ENCODE measurements at places on chromosomes 3 and 15.

DNA sequence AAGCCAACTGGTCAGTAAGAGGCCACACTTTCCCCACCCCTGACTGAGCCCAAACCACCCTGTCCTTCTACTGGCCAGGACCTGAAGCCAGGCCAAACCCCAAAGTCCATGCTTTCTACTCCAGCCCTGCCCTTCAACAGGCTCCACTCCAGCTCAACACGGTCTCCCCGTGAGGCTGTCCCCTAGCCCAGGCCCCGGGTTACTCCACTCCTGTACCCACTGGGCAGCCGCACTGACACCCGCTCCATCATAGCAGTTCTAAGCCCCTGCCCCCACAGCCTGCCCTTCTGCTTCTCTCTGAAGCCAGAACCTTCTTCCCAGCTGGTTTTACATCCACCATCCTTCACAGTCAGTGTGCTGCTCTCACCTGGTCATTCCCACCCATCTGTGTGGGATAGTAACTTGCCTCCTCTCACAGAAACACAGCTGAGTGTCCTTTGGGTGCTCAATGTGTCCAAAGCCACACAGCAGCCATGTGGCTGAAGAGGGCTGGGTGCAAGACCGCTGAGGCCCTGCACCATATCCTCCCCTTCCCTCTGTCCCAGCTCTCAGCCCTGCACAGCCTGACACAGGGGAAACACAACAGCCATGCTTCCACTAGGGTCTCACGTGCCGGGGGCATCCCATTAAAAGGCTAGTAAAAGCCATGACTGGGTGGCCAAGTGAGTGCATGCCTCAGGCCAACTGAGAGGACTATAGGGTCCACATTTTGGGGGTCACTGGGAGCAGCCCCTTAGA lies 38.1 kb downstream of the TLE3 start:
- no peak for DNase-seq

DNA sequence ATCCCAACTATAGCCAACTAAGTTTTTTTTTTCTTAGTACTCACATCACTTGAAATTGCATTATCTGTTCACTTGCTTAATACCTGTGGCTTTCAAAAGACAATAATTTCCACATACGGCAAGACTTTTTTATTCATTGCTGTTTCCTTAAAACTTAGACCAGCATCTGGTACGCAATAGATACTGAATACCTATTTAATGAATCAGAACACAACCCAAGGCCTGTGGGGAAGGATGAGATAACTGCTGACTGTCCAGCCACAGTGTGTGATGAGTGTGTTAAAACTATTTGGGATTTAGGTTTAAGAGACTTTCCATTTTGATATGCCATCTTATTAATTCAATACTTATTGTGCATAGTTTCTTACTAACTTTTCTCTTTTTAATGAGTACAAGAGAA lies 988.7 kb downstream of the NTRK3 start:
- DNase-seq, result no peak

DNA sequence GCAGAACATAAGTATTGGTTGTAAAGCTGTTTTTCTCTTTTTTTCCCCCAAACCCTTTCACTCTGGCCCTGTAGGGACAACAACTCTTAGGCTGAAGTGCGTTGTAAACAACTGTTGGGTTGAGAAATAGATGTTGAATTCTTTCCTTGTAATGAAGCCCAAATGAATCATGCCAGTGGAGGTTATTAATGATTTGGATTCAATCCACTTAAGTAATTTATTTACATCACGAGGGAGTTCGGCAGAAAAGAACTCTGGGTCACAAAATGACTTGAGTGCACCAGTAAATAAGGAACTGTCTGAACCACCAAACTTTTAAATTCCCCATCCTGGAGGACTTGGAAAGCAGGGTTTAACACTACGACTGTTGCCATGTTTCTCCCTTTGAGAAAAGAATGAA lies 218.9 kb downstream of the PDZRN3 start:
- DNase-seq, result no peak

DNA sequence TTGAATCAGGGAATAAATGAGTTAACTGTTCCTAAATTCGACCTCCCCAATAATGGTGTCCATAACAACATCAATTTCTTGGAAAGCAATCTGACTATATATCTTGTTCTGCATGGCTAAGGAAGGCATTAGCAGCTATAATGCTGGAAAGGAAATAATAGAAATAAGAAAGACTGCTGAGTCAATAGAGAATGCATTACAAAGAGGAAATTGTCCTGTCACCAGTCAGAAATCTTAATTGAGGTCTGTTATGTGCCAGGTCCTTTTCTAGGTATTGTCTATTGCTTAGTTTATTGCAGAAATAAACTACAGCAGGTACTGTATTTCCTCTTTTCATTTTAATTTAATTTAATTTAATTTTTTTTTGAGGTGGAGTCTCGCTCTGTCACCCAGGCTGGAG lies 5.9 kb upstream of the PPP1R2 start:
- no peak for DNase-seq

DNA sequence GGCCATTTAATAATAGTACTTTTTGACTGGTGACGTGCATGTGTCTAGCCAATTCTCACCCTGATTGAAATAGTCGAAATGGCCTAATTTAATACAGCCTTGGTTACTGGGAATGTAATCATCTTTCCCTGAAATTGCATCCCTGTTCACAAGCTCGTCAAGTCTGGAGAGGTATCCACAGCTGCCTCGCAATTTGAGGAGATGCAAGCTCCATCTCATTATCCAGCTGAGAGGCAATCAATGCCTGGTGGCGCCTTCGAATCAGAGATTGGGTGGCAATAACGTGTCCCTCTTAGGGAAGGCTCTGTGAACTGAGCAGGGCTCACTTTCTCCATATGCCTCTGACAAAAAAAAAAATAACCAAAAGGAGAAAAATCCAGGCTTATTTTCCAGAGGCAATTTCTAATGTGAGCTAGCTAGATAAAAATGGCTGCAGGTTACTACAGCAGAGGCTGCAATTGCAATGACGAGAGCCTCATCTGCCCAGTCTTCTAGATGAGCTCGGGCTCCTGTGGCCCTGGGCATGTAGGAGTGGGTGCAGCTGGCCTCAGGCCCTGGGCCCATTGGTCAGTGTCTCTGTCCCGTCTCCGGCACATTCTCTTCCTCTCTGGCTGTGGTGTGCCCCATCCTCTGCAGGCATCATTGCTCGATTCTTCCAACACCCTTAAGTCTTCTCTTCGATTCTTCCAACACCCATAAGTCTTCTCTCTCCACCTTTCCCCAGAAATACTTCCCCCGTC lies 487.5 kb downstream of the GABRG3 start:
- DNase-seq, result no peak

DNA sequence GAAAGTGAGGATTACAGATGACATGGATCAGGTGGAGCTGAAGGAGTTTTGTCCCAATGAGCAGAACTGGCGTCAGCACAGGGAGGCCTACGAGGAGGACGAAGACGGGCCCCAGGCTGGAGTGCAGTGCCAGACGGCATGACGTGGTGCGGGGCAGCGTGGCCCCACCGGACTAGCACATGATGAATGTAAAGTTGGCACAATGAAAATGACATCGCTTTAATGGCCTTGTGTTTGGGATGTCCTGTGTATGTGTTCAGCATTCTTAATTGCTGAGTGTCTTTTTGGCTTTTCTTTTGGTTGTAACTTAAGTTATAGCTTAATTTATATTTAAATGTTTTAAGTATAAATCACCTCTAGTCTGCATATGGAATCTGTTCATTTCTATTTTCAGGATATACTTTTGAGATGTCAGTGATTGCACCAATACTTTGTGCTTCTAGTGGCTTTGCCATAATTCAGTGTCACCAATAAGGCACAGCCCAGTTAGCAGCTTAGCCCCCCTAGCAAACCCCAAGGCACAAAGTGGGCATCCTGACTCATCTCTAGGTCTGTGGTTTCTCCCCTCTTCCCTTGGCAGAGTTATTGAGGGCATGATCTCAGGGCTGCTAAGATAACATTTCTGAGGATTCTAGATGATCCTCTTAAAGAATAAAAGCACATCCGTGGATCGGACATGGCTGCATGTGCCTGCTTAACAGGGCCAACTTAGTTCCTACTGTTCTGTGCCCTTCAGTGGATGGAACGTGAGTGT lies 16.1 kb downstream of the DNAJA4 start:
- DNase-seq, result no peak

DNA sequence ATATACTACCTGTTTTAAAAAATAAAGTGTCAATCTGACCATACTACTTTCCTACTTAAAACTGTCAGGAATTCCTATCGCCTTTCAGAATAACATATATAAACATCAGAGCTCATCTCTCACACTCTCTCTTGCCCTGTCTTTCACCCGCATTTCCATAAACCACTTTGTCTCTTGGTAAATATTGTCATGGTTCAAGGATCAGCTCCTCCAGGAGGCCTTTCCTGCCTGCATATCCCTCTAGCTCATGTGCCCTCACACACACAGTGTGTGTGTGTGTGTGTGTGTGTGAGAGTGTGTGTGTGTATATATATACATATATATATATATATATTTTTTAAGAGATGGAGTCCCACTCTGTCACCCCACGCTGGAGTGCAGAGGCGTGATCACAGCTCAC lies 6.7 kb downstream of the SUMF1 start:
- DNase-seq, result no peak

GRCh38 chr3:193439423-193439822 lies 60.9 kb upstream of the ATP13A5 start:
- no peak for DNase-seq

GRCh38 chr15:67179411-67179995 lies 75.0 kb downstream of the AAGAB start:
- DNase-seq, result no peak

DNA sequence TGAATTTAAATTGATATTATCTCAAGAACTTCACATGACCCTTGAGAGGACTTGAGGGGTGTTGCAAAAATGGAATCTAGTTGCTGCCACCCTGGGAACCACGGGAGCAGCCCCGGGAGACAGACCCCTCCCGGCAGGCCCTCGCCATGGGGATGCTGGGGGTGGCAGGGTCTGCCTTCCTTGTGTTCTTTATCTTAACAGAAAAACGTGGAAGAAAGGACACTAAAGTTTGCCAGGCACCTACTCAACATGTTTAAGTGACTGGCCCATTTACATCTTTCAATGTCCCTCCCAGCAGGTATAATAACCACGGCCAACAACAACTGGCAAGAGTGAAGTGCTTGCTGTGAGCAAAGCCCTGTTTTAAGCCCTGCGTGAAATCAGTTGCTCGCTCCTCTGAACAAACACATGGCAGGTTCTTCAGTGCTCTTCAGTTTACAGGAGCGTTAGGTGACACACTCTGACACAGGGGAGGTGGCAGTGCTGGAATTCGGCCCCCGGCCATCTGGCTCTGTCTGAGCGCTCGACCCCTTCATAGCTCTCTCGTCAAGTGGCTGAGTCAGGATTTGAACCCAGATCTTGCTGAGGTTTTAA lies 112.5 kb downstream of the ASB7 start:
- no peak for DNase-seq

DNA sequence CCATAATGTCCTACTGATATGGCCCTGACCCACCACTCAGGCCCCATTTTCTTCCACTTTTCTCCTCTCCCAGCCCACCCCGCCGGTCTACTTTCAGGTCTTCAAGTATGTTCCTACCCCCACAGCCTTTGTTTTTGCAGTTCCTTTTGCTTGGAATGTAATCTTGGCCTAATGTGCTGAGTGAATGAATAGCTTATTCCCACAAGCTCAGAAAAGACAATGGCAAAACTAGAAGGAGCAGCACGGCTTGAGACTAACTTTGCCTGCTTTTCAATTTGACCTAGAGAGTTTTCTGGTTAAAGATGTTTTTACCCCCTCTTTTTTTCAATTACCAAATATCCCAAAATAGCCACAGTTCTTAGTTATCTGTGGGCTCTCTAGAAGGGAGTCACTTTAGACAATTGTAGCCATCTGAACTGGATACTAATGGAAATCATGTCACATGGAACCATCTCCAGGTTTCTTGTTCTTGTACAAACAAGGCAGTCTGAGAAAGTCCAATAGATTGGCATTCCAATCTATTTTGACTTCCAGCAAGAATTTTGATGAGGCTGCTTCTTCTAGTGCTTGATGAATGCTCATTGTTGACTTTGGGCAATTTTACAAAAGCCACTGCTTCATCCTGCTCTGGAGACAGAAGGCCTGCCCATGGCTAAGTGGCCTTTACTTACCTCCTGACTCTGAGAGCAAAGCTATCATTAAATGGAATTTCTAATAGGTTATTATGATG lies 16.3 kb upstream of the LMCD1 start:
- DNase-seq, result no peak

GRCh38 chr3:80663426-80663825 lies 895.6 kb upstream of the ROBO1 start:
- no peak for DNase-seq

GRCh38 chr15:89017370-89018066 lies 70.7 kb upstream of the ABHD2 start:
- DNase-seq, result peak; percentile 80

DNA sequence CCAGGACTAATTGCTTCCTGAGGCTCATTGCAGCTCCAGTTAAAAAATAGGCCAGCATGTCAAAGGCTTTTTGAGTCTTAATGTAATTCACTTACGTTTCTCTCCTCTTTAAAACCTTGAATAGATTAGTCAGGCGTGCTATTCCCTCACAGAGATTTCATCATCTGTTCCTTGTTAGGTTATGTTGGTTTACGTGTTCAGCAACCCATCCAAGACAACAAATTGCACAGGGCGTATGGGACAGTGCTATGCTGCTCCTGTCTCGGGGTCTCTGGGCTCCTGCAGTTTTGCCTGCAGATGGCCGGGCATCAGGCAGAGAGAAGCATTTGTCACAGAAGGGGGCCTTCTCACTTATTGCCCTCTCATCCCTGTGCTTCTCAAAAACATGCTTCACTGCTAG lies 117.1 kb downstream of the CHDH start:
- no peak for DNase-seq

GRCh38 chr15:41581110-41581509 lies 22.1 kb downstream of the TYRO3 start:
- DNase-seq, result no peak

GRCh38 chr3:115512565-115513415 lies 110.5 kb upstream of the GAP43 start:
- no peak for DNase-seq

DNA sequence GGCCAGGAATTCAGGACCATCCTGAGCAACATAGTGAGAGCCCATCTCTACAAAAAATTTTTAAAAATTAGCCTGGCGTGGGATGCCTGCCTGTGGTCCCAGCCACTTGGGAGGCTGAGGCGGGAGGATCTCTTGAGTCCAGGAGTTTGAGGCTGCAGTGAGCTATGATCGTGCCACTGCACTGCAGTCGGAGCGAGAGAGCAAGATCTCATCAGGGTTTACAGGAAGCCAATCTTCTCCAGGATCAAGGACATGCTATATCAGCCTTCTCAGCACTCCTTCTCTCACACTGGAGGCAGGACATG lies 451 bp upstream of the STOML1 start:
- DNase-seq, result no peak

DNA sequence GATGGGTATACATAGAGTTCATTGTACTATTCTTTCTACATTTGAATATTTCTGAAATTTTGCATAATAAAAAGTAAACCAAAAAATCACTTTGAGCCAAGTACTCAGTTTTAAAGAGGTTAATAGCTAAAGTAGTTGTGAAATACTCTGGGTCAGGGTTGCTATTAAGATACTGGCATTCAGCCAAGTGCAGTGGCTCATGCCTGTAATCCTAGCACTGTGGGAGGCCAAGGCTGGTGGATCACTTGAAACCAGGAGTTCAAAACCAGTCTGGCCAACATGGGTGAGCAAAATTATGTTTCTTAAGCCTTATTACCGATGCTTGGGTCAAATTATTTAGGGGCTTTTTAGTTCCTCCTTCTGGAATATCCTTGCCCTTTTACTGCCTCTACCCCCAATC lies 122.0 kb upstream of the MELTF start:
- no peak for DNase-seq

Data from activated naive CD4-positive, alpha-beta T cell (primary cell).